ENCODE measurements at places on chromosomes 1 and 21. TPM values are rescaled to one million over a fixed set of nuclear protein-coding genes. Genes with fewer than 3 reads are reported as not detected.

DNA sequence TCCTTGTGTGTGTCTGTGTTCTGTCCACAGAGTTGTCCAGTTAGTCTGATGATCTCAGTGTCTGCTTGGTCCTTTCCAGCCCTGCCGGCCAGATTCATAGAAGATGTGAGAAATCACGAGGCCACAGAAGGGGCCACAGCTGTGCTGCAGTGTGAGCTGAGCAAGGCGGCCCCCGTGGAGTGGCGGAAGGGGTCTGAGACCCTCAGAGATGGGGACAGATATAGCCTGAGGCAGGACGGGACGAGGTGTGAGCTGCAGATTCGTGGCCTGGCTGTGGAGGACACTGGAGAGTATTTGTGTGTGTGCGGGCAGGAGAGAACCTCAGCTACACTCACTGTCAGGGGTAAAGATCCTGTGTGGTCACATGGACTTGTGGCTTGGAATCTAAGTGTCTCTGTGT is 95.8 kb downstream of the OBSCN start:
- DNase-seq: peak; percentile 83

The TTC22 gene
- not detected for total RNA-seq

The HOOK1 gene
- total RNA-seq: not detected

DNA sequence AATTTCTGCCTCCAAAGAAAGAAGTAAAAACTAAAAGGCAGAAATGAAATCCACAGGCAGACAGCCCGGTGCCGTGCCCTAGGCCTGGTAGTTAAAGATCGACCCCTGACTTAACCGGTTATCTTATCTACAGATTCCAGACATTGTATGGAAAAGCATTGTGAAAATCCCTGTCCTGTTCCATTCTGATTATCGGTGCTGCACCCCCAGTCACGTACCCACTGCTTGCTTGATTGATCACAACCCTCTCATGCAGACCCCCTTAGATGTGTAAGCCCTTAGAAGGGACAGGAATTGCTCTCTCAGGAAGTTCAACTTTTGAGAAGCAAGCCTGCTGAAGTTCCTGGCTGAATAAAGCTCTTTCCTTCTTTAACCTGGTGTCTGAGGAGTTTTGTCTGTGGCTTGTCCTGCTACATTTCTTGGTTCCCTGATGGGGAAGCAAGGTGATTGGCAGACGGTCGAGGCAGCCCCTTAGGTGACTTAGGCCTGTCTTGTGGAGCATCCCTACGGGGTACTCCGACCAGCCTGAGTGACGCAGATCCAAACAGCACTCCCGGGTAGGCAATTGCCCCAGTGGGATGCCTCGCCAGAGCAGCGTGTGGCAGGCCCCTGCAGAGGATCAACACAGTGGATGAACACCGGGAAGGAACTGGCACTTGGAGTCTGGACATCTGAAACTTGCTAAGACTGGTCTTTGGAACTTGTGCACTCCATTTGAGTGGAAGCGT is 111.2 kb upstream of the PPM1J start:
- DNase-seq: no peak

GRCh38 chr1:103190766-103191165 is 82.4 kb upstream of the COL11A1 start:
- DNase-seq: no peak
